ENCODE measurements at places on chromosomes 6 and 20.

- DNase-seq, result peak; percentile 77
These were observed 62.2 kb downstream of the ARFGEF2 start for GRCh38 chr20:48983423-48984400.

GRCh38 chr6:98014442-98015201 lies 731.6 kb upstream of the MMS22L start:
- no peak for DNase-seq

- DNase-seq, result no peak
These were observed 55.4 kb downstream of the GFOD1 start for GRCh38 chr6:13431861-13432465.

- DNase-seq, result peak; percentile 68
These were observed 117.6 kb downstream of the MRPL14 start for GRCh38 chr6:44009425-44010321.

DNA sequence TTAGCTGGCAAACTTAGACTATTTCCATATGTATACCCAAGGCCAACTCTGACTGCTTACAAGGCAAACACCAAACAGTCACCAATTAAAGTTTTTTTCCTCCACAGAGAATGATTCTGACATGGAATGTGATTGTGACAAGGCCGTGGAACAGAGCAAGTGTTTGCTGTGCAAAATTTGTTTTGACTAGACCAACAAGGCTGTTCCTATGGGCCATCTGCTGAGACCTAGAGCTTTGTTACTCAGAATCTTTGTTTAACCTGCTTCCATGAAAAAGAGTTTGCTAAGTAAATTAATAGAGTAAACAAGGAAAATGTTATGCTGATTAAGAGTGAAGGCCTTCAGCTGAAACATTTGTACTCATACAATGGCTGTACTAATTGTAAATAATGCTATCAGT lies 51.6 kb upstream of the IMPG1 start:
- no peak for DNase-seq

- peak; percentile 44 for DNase-seq
These were observed 497 bp downstream of the ACSS1 start for GRCh38 chr20:25057234-25058050.

DNA sequence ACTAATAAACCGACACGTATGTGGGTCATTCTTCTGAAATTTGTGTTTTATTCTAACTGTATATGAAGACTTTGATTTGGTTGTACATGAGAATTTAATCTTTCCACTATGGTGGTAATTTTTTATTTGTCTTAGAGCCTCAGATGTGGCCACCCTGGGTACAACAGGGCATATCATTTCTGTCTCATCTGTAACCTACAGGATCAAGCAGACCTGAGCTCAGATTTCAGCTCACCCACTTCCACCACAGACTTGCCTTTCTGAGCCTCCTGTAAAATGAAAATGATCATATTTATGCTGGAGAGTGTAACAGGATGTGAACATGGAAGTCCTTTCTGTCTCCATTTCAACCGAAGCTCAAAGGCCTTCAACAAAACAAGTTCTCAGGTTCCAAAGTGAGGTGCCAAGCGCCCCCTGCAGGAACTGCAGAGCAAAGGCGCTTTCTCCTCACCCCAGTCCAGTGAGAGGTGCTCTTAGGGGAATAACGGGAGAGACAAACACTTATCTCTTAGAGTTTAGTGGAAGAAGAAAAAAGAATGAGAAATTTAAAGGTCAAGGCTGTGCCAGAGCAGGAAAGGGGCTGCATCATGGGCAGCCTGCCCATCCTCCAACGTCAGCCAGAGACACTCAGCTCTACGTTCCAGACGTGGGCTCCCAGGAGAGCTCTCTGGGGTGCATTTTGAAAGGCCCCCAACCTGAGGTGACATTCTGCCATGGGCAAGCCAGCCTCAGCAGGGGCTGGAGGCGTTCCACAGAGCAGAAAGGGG lies 23.0 kb upstream of the CD24 start:
- DNase-seq, result peak; percentile 80

DNA sequence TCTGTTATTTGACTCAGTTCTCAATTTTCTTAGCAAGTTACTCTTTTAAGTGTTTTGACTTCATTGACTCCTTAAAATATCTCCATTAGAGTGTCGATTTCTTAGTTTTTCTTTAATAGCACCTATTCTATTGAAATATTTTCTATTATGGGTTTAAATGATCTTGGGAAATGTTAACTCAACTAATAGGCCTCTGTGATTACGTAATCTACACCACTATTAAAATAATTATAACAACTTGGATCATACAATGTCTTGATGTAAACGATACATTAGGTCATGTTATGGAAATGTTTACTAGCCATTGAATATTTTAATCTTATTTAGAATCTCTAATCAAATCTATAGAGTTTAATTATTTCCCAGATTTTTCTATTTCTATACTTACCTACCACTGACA lies 550.0 kb downstream of the EYS start:
- DNase-seq, result no peak

DNA sequence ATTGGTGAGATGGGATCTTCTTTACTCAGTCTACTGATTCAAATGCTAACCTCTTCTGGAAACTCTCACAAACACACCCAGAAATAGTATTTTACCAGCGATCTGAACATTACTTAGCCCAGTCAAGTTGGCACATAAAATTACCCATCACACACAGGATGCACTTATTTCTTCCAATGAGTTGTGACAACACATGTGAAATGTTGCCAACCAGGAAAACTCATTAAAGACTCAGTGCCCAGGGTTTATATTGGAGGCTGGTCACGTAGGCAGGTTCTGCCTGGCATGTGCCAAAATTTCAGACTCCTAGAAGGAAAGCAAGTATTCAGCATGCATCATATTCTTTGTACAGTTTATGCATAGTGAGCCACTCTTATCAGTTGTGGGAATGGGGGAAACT lies 443.3 kb downstream of the EPM2A start:
- no peak for DNase-seq

DNA sequence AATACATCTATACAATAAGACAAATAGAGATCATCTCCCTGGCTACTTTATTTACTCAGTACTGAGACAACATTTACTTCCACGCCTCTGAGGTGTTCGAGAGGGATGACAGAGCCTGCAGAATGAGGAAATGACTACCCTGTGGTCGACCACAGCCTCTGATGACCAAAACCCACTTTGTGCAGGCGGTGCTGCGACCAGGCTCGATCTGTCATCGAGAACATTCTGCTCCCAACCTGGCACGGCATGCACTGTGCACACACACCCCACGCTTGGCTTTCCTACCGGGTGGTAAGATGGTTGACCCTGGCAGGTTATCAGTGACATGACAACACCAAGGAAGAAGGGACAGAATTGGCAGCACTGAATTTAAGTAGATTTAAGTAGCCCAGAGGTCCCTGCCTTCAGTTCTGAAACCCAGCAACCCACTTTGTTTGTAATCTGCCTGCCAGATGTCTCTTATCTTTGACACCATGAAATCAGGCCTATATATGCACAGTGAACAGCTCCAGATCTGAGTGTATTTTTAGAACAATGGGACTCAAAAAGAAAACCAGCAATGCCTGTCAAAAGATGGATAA lies 42.6 kb downstream of the TTI1 start:
- DNase-seq, result peak; percentile 76

- DNase-seq, result no peak
These were observed 1.8 kb downstream of the LTB start for GRCh38 chr6:31580438-31580740.

DNA sequence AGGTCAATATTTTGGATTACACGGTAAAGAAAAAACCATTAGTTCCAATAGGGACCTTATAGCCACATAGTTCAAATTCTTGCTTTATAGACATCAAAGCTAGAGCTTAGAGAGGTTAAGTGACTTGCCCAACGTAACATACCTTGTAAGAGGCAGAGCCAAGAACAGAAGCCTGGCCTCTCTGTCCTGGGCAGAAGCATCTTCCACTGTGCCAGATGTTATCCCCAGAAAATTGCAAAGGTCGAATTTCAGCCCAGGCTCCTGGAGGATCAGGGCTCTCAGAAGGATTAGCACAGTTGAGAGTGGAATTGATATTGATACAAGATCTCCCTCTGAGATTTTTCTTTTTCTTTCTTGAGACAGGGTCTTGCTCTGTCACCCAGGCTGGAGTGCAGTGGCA lies 6.1 kb downstream of the SMIM28 start:
- no peak for DNase-seq

- DNase-seq, result no peak
These were observed 492.1 kb upstream of the CHD6 start for GRCh38 chr20:42110301-42110700.

DNA sequence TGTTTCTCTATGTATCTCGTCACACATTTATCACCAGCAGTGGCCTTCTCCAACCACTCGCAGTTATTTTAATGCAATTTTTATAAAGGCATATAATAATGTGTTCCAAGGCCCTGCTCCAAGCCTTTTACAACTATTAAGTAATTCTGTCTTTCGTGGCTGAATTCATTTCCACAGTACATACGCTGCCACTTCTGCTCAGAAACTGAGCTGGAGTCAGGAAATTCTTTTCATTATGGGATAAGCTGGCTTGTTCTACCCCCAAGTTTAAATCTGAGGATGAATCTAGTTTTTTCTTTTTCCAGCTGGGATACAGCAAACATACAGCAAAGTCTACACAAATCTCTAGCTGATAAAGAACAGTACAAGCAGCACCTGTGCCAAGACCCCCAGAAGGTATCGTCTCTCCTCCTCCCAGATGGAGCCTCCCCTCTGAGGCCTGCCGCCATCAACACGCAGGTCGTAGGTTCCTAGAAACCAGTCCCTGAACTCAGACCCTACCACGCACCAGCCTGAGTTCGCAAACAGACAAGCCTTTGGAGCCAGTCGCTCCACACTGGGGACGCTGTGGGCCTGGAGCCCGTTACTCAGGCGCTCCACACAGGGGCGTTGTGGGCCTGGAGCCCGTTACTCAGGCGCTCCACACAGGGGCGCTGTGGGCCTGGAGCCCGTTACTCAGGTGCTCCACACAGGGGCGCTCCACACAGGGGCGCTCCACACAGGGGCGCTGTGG lies 263.5 kb downstream of the THBS2 start:
- no peak for DNase-seq

DNA sequence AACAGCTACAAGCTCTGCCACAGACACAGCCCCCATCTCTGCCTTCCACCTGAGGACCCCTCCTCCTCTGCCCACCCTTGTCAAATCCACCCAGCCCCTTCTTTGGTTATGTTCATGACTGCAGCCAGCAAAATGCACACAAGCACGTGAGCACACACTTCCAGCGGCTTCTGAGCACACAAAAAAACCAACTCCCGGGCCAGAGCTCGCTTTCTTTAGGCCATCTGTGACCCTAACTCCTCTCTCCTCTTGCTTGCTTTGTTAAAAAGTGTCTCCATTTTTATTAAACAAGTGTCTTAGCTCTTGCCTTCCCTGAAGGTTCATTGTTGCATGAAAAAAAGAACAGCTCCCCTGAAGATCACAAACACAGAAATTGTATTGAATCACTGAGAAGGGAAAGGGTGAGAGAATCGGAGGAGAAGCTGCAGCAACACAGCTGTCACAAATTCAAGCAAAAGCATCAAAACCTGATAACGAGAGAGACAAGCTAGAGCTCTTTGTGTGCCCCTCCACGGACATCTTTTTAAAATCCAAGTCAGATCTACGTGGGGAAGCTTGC lies 142.1 kb downstream of the CD83 start:
- DNase-seq, result no peak

DNA sequence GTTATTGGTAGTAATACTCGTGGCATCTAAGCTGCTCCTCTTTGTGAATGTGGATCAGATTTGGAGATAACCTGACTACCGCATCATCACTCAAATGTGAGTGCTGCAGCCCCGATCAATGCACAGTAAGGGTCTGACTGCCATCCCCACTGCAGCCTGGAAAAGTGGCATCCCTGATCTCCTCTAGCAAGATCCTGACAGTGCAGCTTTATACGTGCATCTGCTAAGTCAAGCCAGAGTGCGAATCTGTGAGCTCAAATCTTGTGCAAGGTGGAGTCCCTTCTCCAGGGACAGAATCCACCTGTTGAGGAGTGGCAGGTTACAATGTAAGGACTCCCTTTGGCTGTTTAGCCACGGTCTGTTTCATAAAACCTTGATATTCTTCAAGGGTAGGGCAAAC lies 215.0 kb upstream of the EXOC2 start:
- no peak for DNase-seq

- DNase-seq, result no peak
These were observed 67.1 kb upstream of the KCNQ5 start for GRCh38 chr6:72554761-72555221.

GRCh38 chr6:169378620-169379381 lies 125.2 kb upstream of the THBS2 start:
- DNase-seq, result no peak

- DNase-seq, result no peak
These were observed 18.4 kb upstream of the PARD6B start for GRCh38 chr20:50712771-50713656.

- DNase-seq, result no peak
These were observed 159.7 kb upstream of the KCNG1 start for GRCh38 chr20:51182571-51182970.

DNA sequence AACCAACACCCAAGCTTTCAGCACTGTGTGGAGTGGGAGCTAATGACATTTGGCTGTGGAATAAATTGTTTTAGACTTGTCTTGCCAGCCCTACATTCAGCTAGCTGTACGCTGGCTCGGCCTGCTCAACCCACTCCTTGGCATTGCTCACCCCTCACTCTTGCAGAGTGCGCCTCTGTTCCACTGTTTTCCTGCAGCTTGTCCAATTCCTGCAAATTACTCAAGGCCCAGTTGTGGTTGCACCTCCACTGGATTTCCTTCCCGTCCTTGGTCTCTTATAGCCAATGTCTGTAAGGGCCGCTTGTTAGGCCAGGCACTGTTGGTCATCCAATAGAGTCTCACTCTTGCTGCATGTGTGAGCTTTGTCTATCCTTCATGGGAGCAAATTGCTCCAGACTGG lies 289.2 kb upstream of the RNF24 start:
- DNase-seq, result no peak

DNA sequence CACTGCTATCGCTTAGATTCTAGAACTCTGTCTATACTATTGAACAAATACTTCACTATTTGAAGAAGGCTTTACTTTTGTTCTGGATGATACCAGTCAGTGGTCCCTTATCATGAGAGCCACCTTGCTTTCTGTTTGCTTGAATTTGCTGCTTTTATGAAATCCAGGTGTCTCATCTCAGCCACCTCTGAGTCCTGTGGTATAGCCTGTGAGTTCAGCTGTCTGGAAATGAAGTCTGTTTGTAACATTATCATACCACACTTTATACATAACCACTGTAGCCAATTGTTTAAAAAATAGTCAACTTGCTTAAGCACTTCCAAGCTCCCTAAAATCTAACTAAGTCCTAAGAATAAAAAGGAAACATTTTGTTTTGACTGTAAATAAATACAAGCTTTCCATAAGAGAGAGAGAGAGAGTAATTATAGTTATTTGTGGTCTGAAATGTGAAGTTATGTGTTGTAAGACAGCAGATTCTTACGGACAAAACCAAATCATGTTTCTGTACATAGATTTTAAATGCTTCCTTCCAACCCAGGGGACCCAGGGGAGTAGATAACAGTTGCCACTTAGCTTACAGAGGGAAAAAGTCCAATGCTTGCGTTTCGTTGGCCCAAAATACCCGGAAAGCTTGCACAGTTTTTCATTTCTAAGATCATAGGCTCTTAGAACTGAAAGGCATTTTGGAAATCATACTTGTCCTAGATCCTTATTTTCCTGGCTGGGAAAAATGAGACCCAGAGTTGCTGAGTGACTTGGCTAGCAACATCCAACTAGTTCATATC lies 1107.8 kb upstream of the FLRT3 start:
- DNase-seq, result no peak
